ENCODE measurements at places on chromosomes 11 and 22.

- DNase-seq, result no peak
Measured at GRCh38 chr22:32615874-32616564, 141.4 kb downstream of the FBXO7 start.

DNA sequence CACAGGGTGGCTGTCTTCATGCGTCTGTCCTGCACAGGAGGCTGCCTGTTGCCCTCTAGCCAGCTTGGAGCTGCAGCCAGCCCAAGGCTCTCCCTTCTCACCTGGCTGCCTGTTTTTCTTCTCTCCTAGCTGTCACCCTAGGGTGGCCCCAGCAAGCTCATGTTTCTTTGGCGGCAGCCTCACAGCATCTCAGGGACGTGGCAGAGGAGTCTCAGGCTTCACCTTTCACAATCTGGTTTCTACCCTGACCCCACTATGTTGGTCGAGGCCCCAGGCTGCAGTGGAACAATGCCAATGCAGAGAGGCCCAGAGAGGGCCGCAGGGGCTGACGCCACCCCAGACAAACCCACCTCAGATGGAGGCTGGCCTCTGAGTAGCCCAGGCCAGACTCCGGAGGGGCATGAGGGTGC is 2.5 kb upstream of the CLDN5 start:
- no peak for DNase-seq

- DNase-seq, result no peak
Measured at GRCh38 chr11:66335531-66336233, 552 bp downstream of the RIN1 start.

- no peak for DNase-seq
Measured at GRCh38 chr11:12723421-12724300, 49.4 kb downstream of the TEAD1 start.

GRCh38 chr11:41177791-41178190 is 281.7 kb downstream of the LRRC4C start:
- no peak for DNase-seq

- no peak for DNase-seq
Measured at GRCh38 chr11:119100994-119101758, 477 bp downstream of the DPAGT1 start.

DNA sequence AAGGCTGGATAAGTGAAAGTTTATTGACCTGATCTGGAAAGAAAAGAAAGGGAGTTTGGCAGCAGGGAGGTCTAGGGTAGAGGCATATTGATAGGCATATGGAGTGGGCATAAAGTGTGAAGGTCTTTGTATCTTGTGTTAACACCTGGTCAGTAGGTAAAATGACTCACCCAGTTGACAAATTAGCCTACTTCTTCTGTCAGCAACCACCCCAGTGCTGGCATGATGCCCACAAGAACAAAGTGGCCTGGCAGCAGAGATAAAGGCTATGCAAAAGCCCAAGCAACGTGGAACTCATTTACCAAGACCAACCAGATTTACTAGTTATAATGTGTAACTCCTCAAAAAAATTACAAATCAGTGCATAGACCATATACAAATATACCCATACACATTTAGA is 4.9 kb downstream of the OR10A3 start:
- DNase-seq, result no peak

DNA sequence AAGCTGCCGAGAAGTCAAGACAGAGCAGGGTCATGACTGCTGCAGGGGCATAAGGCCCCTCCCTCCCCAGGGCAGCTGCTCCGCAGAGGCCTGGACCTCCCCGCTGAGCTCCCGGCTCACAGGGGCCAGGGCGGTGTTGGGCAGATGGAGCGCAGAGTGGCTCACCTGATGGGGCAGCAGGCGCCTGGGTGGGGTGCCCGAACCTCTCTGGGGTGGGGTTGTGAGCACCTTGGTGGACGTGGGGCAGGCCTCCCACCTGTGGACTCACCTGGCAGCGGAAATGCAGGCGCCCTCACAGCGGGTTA is 22.9 kb downstream of the MUC6 start:
- no peak for DNase-seq

Measured in HS-27A (cell line).